ENCODE measurements at places on chromosomes 1 and 21. TPM values are rescaled to one million over a fixed set of nuclear protein-coding genes. Genes with fewer than 3 reads are reported as not detected.

KIF14 gene
- total RNA-seq = 15.1 TPM

PPP1R12B gene
- 2.9 TPM for total RNA-seq

RUNX3 gene
- 6.2 TPM for total RNA-seq

KLHL21 gene
- 26.9 TPM for total RNA-seq

OXCT2 gene
- total RNA-seq = 0.50 TPM

RNU1-4 gene
- total RNA-seq = not detected

CYYR1 gene
- total RNA-seq = not detected

TAS1R1 gene
- not detected for total RNA-seq

ACTA1 gene
- total RNA-seq = not detected

EPS15 gene
- total RNA-seq = 12.0 TPM

SMPDL3B gene
- 1.1 TPM for total RNA-seq

OR2G6 gene
- total RNA-seq = not detected

RAB7B gene
- total RNA-seq = 1.8 TPM

PCNX2 gene
- 13.1 TPM for total RNA-seq

DMRTA2 gene
- total RNA-seq = 0.15 TPM

PRKAA2 gene
- total RNA-seq = 2.7 TPM

OR6P1 gene
- not detected for total RNA-seq

AMY2B gene
- total RNA-seq = 0.67 TPM

ELOVL1 gene
- total RNA-seq = 168 TPM

OR2T2 gene
- total RNA-seq = not detected

RIPPLY3 gene
- 0.73 TPM for total RNA-seq

PLEKHN1 gene
- total RNA-seq = 6.1 TPM

LCE1B gene
- total RNA-seq = not detected

C1orf116 gene
- total RNA-seq = 2.5 TPM

FAM177B gene
- total RNA-seq = not detected

SAMSN1 gene
- total RNA-seq = not detected

CASP9 gene
- total RNA-seq = 6.3 TPM

CHRM3 gene
- total RNA-seq = 0.02 TPM

S1PR1 gene
- total RNA-seq = 0.05 TPM

OR2AK2 gene
- total RNA-seq = not detected

PLA2G2A gene
- total RNA-seq = not detected

ZBTB8A gene
- total RNA-seq = 2.9 TPM

GOLPH3L gene
- total RNA-seq = 19.0 TPM

ADORA3 gene
- total RNA-seq = not detected

All from A549 treated with DMSO at 1 μM for 4 hours (cell line).